ENCODE measurements at places on chromosomes 4 and X.

DNA sequence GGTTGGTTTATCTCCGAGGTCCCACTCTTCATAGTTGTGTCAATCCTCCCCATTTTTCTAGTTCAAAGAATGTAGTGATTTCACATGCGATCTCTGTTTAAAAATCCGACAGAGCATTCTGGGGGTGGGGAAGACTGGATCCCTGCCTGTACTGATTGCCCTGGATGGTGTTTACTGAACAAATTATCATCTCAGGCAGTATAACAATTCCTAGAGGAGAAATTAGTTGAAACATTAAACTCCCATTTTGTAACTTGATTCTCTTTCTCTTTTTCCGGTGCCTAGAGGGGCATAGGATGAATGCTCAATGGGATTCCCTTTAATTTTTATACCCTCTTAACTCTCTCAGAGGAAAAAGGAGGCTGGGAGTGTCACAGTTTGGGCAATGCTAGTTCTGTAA, 10.0 kb upstream of the CWH43 start:
- no peak for DNase-seq

- no peak for DNase-seq
Measured at GRCh38 chr4:183455431-183456195, 11.2 kb downstream of the CDKN2AIP start.

GRCh38 chr4:128322311-128322710, 34.7 kb upstream of the PGRMC2 start:
- DNase-seq: no peak

- peak; percentile 43 for DNase-seq
Measured at GRCh38 chrX:110442635-110443034, 84.0 kb downstream of the RTL9 start.

- DNase-seq: no peak
Measured at GRCh38 chr4:119209586-119209985, 2.9 kb upstream of the USP53 start.

- DNase-seq: no peak
Measured at GRCh38 chr4:122755675-122756074, 23.2 kb downstream of the BBS12 start.

DNA sequence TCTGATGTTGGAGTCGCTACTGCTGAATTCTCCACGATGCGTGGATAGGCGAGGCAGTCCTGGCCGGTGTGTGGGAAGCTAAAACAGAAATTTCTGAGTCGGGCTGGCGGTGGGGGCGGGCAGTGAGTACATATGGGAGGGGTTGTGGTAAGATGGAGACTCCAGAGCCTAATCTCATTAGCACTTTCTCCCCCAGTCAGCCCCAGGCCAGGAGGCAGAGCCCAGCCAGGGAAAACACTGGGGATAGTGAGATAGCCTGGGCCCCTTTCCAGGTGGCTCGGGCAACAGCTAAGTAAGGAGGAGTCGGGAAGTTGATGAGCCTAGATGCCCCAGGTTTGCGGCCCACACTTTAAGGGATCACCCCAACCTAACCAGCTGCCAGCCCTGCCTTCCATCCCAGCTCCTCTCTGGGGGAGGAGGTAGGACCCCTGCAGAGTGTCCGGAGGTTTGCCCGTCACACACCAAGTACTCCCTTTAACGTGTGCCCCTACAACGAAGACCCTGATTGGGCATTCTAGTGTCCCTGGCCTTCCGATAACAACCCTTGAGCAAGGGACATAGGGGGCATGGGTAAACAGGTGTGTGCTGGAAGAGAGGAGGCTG, 2.4 kb upstream of the LOC101059915 start:
- no peak for DNase-seq

GRCh38 chr4:121863799-121864198, 6.5 kb downstream of the BBS7 start:
- no peak for DNase-seq

GRCh38 chr4:141541851-141542250, 94.5 kb upstream of the IL15 start:
- no peak for DNase-seq

GRCh38 chr4:90486346-90486745, 359.2 kb downstream of the CCSER1 start:
- DNase-seq: no peak

DNA sequence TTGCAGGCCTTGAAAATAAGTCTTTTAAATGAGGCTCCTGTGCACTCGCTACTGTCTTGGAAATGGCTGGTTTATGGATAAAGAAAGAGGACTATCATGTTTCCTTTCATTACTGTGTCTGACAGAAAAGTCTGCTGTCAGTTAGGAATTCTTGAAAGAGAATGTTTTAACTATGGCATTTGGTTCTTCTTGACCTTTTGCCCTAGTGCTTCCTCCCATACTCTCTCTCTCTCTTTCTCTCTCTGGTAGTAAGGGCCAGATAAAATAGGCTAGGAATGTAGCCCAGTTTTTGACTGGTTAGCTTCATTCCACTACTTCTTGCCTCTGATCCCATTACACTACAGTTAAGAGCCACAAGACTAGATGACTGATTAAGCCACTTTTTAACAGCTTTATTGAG, 29.8 kb downstream of the YY2 start:
- DNase-seq: no peak

GRCh38 chrX:127404161-127404560, 584.6 kb downstream of the PRR32 start:
- DNase-seq: no peak

DNA sequence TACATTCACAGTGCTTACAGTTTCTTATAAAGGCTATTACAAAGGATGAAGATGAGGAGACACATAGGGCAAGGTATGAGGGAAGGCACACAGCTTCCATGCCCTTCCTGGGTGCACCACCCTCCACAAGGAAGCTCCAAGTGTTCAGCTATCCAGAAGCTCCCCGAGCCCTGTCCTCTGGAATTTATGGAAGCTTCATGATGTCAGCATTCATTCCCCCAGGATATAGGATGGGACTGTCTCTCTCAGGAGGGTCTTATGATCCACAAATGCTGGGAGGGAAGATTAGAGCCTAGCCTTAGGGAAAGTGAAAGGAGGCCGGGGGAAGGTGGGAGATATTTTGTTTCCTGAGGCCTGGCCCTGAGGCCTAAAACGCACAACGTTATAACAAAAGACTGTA, 236.0 kb downstream of the ANK2 start:
- no peak for DNase-seq

DNA sequence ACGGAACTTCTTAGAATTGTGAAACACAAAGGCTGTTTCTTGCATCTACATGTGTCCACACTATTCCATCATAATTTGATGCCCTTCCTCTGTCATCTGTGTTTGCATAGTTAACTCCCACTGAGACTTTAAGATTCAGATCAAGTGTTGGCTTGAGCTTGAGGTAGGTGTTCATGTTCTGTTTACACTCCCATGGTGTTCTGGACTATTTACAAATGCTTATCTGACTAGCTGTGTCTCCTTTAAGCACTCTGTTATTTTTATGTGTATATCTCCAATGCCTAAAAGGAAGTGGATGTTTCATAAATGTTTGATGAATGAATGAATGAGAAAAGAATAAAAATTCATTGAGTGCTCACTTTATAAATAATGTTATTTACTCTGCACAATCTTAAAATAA, 622.7 kb downstream of the RAB28 start:
- DNase-seq: no peak

- DNase-seq: no peak
Measured at GRCh38 chrX:102832661-102833060, 104.4 kb upstream of the RAB40AL start.

GRCh38 chr4:156132196-156132595, 178.5 kb upstream of the CTSO start:
- DNase-seq: no peak

GRCh38 chrX:133911825-133912495, 73.4 kb downstream of the GPC3 start:
- DNase-seq: no peak

GRCh38 chrX:47840111-47840510, 3.4 kb downstream of the ZNF81 start:
- DNase-seq: no peak

GRCh38 chr4:24802648-24803047, 7.3 kb downstream of the SOD3 start:
- DNase-seq: no peak

DNA sequence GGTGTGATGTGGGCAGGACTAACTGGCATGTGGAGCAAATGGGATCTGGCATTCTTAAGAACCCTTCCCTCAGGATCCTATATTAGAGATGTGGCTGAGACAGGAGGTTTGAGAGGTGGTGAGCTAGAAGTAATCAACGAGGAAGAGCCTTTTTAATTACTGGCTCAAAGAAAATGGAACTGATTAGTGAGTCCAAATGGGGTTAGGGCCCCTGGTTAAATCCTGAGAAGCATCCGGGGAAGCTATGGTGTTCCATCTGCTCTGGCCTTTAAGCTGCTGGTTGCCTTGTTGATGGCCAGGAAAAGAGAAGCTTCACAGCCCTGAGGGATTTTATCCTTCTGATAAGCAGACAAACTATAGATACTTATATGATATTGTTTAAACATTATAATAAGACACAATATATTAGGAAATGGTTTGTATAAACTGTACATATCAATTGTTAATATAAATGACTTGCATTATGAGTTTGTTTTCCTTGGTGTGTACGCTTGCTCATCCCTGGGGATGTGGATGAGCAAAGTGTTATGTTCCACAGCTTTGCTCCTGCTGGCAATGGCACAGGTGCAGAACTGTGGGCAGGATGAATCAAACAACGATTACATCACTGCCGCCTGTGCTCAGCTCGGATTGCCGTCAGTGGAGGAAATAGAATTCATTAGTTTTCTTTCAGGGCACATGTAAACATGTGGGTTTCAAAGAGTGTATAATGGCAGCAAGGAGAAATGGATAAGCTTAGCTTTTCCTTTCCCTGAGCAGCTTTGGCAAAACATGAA, 328.6 kb upstream of the ARX start:
- no peak for DNase-seq

- DNase-seq: no peak
Measured at GRCh38 chr4:22062676-22063075, 114.1 kb upstream of the KCNIP4 start.

GRCh38 chrX:13449441-13449840, 120.0 kb upstream of the EGFL6 start:
- no peak for DNase-seq

DNA sequence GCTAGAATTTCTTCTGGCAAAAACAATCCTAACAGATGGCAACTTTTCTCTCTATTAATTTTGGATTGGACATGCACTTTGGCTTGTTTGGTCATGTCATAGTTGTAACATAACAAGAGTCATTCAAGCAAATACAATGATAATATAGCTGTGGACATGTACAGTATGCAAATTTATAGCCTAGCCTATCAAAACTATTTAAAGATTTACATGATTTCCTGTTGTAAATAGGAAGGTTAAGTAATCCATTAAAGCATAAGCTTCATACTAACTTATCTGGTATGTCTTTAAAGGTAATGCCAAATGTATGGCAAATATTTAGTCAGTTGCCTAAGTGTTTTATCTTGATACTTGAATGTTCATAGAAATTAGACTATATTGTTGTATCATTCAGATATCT, 45.3 kb downstream of the RPA4 start:
- no peak for DNase-seq

GRCh38 chr4:12071316-12071715, 642.6 kb upstream of the HS3ST1 start:
- no peak for DNase-seq

GRCh38 chr4:183263787-183264386, 56.2 kb downstream of the CLDN22 start:
- DNase-seq: no peak

GRCh38 chr4:79763486-79764075, 309.4 kb downstream of the ANTXR2 start:
- DNase-seq: no peak

- no peak for DNase-seq
Measured at GRCh38 chr4:42122237-42122636, 30.2 kb downstream of the BEND4 start.

DNA sequence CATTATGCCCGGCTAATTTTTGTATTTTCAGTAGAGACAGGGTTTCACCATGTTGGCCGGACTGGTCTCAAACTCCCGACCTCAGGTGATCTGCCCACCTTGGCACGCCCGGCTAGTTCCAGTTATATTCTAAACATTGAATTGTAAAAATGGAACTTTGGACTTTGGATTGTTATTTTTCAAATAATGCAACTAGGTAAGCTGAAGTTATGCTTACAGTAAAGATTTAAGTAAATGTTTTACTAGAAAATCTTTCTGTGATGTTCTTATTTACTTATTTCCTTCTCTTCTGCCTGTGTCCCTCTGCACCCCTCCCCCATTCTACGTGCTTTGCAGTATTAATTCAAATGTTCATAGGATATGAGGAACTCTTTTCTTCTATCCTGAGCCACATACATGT, 26.1 kb downstream of the GK start:
- DNase-seq: no peak

DNA sequence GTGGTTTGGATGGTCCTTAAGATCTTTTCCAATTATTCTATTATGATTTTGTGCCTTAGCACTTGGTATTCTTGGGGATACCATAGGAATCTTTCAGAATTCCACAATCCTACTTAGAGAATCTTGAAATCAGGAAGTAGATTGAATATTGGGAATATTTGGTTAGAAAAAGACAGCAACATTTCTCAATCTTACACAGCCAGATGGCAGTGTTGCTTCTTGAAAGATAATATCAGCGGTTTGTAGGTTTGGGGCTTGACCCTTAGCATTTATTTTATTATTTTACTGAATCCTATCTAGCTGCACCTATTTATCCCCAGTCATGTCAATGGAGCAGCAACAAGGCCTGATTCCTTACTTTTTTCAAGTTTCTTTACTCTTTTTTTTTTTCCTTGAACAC, 28.6 kb downstream of the MAGEB1 start:
- no peak for DNase-seq

- no peak for DNase-seq
Measured at GRCh38 chr4:92270908-92271307, 32.9 kb upstream of the GRID2 start.

DNA sequence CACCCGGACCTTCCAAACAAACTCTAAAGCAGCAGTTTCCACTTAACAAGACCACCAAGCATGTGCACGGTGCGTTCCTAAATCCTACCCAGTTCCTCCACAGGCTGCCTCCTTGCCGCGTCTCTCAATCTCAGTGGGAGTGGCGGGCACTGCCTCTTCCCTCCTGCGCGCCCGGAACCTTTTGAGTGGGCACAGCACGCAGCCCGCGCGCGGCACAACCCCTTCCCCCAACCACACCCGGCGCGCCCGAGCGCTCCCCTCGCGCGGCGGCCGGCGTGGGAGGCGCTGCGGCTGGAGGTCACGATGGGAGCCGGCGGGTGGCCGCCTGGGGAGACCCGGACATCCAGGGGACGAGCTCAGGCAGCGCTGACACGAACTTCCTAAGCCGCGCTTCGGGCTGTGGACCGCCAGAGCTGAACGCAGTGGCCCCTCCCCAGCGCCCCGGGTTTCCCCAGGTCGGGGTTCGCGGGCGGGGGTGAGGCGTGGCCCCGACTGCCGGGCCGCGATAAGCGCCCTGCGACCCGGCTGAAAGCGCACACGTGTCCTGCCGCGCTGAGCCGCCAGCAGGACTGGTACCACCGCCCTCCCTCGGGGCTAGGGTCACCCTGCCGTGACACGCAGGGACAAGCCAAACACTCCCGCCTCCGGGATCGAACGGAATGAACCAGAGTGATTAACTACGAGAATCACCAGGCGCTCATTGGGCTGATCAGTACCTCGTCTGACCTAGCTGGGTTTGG, at the start of gene ABCG2:
Gene ABCG2 (minus strand): TSS at position 151 of the 740 bp plus-strand sequence. CDS start 18,644 bp downstream, outside the sequence.
- DNase-seq: no peak

GRCh38 chr4:152010710-152011079, 249.9 kb upstream of the GATB start:
- DNase-seq: no peak

All from SK-N-DZ (cell line).